Kidney (tissue), 22 donors: ENCODE measurements at places on chromosomes 16 and 17.

- DNase-seq: no peak
These were observed 206.9 kb upstream of the C17orf78 start for GRCh38 chr17:37168731-37169353.

DNA sequence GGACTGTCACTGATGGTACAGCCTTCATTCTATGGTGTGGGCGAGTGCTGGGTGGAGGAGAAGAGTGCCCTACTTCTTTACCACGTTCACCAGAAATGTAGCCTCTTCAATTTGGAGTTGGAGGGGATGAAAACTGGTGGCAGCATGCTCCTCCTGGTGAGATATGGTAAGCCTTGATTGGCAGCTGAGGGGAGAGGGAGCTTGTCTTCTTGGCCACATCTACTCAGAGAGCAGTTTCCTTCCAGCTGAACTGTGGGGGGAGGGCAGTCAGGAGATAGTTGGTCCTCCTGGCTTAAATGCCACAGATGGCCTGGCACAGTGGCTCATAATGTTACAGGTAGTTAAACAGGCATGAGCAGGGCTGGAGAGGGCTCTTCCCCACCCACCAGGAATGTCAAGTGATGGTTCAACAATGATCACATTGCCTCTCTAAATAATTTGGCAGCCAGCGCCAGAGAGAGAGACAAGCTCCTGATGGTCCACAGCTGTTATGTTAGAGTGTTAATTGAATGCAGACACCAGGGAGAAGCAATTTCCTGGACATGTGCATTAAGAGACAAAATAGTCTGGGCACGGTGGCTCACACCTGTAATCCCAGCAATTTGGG is 9.0 kb upstream of the MAPK3 start:
- peak; percentile 85 for DNase-seq

DNA sequence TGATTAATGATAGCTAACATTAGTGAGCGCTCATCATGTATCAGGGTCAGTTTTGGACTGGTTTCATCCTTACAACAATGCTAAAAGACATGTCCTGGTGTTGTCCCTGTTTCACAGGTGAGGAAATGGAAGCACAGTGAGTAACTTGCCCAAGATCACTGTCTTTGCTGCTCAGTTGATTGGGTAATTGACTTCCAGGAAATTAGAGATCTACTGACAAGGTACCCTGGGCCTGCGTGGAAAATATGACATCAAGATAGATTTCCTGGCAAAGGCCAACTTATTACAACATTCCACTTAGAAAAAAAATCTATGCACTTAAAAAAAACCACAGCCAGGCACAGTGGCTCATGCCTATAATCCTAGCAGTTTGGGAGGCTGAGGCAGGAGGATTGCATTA is 96.3 kb downstream of the CYLD start:
- DNase-seq: no peak

GRCh38 chr16:70254965-70255286 is 3.2 kb upstream of the EXOSC6 start:
- DNase-seq: no peak

GRCh38 chr17:5832886-5833285 is 237.3 kb upstream of the WSCD1 start:
- no peak for DNase-seq

GRCh38 chr17:65931246-65932149 is 260.4 kb downstream of the CEP112 start:
- DNase-seq: no peak

- DNase-seq: no peak
These were observed 54.4 kb downstream of the MPRIP start for GRCh38 chr17:17096438-17097178.

DNA sequence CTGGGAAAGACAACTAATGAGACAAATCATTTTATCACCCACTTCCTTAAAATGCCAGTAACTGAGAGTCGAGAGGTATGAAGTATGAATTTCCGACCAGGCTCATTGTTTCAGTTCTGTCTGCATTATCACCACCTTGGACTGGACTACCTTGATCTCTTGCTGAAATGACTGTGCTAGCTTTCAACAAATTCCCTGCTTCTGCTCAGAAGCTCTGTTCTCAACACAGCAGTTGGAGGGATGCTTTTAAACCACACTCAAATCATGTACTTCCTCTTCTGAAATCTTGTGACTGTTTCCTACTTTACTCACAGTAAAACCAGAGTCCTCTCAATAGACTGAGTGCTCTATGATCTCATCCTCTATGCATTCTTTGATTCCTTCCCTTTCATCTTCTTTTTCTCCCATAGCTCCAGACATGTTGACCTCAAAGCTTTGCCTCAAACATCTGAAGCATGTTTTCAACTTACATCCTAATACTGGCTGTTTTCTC is 195.8 kb downstream of the KCNJ2 start:
- no peak for DNase-seq

GRCh38 chr17:69250641-69251040 is 22.0 kb upstream of the ABCA10 start:
- DNase-seq: no peak

- no peak for DNase-seq
These were observed 78.9 kb upstream of the GNG13 start for GRCh38 chr16:879461-879861.

- DNase-seq: no peak
These were observed 6.8 kb upstream of the SDR42E1 start for GRCh38 chr16:82017911-82018568.

DNA sequence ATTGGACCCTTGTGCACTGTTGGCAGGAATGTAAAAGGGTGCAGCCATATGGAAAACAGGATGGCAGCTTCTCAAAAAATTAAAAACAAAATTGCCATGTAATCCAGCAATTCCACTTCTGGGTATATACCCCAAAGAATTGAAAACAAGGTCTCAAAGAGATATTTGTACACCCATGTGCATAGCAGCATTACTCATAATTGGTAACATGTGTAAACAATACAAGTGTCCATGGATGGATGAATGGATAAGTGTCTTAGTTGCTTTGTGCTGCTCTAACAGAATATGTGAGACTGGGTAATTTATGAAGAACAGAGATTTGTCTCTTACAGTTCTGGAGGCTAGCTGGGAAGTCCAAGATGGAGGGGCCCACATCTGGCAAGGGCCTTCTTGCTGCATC is 3.8 kb upstream of the RUNDC3A start:
- DNase-seq: no peak

DNA sequence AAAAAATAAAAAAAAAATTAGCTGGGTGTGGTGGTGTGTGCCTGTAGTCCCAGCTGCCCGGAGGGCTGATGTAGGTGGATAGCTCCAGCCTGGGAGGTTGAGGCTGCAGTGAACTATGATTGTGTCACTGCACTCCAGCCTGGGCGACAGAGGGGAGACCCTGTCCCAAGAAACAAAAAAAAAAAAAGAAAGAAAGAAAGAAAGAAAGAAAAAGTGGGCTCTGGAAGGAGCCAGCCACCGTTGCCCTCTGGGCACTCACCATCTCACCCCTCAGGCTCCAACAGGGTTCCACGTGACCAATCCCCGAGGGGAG is 87.3 kb upstream of the TOB1 start:
- DNase-seq: no peak

DNA sequence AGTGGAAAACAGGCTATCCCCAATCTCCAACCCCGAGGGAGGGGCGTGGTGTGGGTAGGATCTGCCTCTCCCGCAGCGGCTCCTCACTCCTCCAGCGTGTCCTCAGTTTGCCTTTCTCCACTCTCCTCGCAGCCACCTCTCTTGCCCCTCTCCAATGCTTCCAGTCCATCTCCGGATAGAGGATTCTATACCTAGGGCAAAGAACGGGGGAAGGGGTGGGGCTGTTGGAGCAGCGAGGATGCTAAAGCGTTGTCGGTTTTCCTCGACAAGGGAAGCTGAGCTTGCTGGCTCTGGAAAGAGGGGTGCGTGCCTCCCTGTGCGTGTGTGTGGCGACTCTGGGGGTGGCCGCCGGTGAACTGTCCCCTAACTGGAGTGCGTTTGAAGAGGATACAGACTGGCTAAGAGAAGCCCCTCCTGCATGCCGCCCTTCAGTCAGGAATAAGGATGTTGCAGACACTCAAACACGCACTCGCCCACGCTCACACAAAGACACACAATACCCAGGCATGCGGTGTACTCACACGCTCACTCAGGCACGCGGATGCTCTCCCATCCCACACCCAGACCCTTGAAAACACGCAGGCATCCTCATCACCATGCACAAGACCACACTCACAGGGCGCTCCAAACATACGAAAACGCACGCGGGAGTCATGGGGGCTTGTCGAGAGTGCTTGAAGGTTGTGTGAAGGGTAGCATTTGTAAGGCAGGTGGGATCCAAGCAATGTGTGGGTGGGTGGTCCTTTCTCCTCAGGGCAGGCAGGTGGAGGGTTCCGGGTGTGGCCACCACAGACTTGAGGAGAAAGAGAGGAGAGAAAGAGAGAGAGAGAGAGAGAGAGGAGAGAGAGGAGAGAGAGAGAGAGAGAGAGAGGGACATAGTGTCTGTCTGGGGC is 655 bp upstream of the GPR139 start:
- DNase-seq: no peak

GRCh38 chr16:56327929-56328258 is 97.5 kb downstream of the AMFR start:
- no peak for DNase-seq

DNA sequence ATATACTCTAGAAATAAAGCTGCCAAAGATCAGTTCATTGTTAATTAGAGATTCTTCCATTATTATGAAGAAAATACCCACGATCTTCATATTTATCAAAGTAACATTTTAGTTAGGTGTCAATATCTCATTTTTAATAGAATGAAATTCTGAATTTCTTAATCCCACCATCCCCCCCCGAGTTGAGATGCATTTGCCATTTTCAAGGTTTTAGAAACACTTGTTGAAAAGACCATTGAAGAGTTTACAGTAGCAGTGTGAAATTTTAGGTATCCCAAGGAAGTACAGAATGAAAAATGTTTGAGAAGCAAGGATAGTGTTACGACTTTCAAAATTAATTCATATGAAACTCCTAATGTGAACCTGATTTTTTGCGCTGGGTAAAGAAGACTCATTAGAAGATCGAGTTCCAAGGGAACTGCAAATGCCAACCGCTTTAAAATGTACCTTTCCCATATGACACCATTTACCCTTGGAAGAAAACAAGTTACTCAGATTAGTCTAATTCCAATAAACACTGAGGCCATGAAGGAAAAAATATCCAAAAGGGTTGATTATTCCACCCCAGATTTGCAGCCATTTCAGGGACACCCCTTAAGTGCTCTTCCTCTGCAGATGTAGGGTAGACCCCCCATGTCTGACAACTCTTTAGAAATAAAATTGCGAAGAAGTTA is 731 bp downstream of the IKZF3 start:
- no peak for DNase-seq

DNA sequence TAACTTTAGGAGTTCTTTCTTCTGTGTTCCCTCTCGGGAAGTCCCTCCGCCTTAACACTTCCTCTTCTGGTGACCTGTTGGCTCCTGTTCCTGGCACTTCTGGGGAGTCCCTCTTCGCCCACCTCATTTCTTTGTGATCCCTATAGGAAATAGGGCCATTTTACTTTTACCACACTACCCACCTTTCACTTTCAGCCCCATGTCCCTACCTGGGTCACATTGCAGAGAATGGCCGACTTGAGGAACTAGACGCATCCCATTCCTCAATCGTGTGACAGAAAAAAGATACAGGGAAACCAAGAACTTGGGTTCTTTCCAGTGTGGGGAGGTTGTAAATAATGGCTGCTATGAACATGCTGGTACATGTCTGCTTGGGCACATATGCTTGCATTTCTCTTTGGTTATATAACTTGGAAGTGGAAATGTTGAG is 6.6 kb downstream of the IL21R start:
- DNase-seq: no peak

DNA sequence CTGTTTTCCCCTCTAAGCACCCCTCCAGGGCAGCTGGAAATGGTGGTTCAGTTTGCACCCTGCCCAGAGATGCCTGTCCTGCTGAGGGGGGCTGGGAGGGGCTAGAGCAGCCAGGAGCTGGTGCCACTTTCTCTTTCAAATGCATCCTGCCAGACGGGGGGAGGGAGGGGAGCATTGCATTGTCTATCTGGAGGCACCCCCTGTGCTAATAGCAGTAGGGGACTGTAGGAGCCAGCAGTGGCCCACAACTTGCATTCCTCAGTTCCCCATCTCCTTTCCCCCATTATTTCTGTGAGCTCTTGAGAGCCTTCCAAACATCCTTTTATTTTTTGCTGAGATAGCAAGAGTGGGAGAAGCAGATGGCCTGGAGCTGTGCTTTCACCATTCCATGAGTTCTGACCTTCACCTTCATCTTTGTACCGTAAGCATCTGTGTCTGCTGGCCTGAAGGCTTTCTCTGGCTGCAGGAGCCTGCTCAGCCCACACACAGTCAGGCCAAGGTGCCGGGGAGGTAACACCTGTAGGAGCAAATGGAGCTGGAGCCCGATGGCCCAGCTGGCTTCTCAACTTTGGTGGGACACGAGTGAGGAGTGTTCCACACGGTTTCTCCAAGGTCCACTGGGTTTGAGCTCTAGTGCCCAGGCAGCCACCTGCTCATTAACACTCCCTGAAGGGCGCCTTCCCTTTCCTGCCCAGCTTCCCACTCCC is 5.2 kb downstream of the WFDC1 start:
- DNase-seq: peak; percentile 47

- no peak for DNase-seq
These were observed 24.1 kb downstream of the HEATR9 start for GRCh38 chr17:35844547-35844946.

- no peak for DNase-seq
These were observed 261.1 kb downstream of the RBFOX3 start for GRCh38 chr17:79349506-79350400.

DNA sequence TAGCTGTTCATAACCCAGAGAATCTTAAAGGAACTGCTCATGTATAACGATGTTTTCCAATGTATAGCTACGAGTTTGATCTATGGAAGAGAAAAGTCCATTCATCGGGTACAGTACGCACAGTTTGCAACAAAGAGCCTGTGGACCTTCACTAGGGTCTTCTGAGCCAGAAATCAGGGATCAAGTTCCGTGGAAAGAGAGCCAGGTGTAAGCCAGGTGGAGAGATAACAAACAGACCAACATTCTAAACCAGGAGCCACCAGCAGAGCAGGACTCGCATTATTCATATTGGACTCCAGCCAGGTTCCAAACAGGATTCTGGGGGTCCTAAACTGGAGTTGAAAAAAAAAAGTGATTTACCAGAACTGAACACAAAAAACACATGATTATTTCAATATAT is 505.4 kb upstream of the C16orf82 start:
- no peak for DNase-seq

GRCh38 chr17:33055171-33055611 is 63.5 kb downstream of the SPACA3 start:
- DNase-seq: peak; percentile 66

- no peak for DNase-seq
These were observed 77.5 kb downstream of the ANKRD11 start for GRCh38 chr16:89412811-89413210.

DNA sequence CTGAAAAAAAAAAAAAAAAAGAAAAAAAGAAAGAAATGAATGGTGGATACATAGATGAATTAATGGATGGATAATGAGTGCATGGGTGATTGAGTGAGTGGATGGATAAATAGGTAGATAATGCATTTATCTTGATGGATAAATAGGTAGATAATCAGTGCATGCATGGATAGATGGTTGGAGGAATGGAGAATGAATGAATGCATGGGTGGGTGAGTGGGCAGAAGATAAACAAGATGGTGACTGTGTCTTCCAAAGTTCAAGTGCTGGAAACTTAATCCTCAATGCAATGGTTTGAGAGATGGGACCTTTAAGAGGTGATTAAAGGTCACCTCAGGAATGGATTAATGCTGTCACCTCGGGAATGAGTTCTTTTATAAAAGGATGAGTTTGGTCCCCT is 6.8 kb upstream of the RNF112 start:
- no peak for DNase-seq
